NCI-H524 (cell line): ENCODE measurements at places on chromosomes 3 and 15.

- DNase-seq: no peak
These were observed 90.6 kb upstream of the TNFSF10 start for GRCh38 chr3:172613845-172614244.

DNA sequence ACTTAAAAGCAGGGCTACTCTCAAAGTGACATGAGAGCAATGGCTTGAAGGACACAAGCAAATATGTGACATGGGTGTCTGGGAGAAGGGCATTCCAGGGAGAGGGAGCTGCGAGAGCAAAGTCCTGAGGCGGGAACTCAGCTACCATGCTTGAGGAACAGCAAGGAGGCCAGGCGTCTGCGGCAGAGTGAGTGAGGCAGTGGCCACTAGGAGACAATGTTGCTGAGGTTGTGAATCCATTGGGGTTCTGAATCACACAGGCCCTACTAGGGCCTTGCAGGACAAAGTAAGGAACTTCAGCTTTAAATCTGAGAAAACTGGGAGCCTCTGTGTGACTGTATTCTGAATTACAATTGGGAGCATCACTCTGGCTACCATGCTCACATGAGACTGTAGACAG, 94.1 kb upstream of the PRICKLE2 start:
- no peak for DNase-seq

DNA sequence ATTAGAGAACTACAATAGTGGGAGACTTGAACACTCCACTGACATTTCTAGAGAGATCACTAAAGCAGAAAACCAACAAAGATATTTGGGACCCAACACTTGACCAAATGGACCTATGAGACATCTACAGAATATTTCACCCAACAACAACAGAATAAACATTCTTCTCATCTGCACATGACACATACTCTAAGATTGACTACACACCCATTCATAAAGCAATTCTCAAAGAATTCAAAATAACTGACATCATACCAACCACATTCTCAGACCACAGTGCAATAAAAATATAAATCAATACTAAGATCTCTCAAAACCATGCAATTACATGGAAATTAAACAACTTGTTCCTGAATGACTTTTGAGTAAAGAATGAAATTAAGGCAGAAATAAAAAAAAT, 473.7 kb downstream of the LPP start:
- DNase-seq: no peak

GRCh38 chr3:124431331-124431994, 298.8 kb upstream of the UMPS start:
- no peak for DNase-seq

- no peak for DNase-seq
These were observed 62.7 kb upstream of the TFRC start for GRCh38 chr3:196144383-196145105.

GRCh38 chr3:110026421-110026820, 689.1 kb upstream of the DPPA4 start:
- DNase-seq: no peak

DNA sequence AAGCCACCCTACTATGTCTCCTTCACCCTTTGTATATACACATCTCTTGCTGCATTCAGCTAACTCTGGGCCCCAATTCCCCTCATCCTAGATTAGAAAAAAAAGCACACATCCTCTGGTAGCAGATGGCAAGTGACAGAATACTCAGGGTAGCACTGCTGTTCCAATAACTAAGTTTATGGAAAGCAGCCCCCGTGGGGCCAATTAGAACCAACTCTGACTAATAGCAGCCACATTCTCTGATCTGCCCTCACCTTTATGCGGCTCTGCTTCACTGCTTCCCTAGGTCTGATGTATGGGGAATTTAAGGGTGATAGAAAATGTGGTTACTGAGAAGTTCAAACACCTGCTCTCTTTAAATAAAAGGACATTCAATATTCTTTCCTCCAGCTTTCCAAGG, 74.9 kb upstream of the SETMAR start:
- DNase-seq: peak; percentile 57

DNA sequence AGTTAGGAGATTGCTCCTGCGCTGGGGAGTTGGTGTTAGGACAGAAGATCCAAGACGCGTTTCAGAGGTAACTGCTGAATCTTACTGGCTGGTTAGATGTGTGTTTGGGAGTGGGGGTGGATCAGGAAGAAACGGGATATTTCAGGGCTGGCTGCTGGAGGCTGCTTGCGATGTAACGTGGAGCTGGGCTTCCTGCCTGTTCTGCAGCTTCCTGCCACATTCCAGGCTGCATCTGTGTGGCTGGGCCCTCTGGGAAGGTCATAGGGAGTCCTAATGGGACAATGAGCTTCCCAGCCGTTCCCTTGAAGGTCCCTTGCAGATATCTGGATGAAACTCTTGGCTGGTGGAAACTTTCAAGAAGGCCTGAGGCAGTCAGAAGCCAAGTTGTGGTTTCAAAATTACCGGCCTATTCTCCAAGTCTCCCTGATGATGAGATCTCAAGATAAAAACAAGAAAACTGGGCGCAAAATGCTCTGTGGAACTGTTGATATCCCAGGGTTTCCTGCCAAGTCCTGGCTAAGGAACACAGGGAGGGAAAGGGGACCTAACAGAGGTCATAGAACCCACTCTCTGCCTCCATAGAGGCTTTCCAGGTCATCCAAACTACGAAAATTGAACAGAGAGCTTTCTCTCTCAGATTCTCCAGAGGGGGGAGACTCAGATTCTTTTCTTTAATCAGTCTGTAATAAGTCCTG, 67.0 kb downstream of the NOX5 start:
- no peak for DNase-seq

DNA sequence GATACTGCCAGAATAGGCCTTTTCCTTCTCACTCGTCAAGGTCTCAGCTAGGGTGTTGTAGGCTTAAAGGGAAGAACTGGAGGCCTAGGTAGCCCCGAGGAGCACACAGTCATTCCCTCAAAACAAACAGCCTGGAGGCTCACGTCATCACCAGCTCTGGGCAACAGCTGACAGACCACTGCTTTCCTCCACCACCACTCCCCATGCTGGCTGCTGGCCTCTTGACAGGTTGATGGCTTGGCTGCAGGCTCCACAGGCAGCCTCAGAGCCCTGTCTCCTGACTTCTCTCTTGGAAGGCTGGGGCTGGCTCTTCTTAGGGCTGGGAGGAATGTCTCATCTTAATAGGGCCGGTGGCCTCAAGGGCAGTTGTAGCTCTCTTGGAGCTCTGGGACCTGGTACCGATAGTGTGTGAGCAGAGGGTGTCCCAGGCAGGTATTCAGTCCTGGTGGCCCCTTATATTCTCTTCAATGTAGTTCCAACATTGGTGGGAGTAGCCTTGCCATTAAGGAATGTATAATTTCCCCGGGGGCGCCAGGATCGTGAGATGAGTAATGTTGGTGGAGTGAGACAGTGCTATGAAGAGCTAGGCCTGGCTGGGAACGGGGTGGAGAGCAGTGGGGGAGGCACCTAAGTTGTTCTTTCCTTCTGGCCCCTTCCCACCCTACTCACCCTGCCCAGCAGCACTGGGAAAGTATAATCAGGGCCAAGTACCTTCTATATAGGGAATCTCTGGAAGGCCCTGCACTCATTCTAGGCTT, 6.1 kb upstream of the AP2M1 start:
- no peak for DNase-seq

DNA sequence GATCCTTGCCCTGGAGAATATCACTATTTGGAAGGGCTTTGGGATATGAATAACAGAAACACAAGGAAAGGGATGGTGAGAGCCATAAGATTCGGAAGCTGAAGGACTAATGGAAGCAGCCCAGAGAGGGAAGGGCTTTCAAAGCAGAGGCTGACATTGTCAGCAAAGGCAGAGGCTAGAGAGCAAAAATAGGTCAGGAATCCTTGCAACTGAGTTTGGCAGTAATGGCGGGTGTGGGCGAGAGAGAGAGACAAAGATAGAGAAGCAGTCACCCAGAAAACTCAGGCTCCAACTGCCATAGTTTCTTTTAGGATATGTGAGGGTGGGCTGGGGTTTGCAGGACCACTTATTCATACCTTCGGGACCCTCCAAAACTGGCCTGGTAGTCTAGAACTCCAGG, 248.6 kb downstream of the OPA1 start:
- no peak for DNase-seq

- no peak for DNase-seq
These were observed 88.0 kb downstream of the PIK3R4 start for GRCh38 chr3:130658678-130659077.

- DNase-seq: no peak
These were observed 21.9 kb upstream of the CP start for GRCh38 chr3:149243540-149243939.

DNA sequence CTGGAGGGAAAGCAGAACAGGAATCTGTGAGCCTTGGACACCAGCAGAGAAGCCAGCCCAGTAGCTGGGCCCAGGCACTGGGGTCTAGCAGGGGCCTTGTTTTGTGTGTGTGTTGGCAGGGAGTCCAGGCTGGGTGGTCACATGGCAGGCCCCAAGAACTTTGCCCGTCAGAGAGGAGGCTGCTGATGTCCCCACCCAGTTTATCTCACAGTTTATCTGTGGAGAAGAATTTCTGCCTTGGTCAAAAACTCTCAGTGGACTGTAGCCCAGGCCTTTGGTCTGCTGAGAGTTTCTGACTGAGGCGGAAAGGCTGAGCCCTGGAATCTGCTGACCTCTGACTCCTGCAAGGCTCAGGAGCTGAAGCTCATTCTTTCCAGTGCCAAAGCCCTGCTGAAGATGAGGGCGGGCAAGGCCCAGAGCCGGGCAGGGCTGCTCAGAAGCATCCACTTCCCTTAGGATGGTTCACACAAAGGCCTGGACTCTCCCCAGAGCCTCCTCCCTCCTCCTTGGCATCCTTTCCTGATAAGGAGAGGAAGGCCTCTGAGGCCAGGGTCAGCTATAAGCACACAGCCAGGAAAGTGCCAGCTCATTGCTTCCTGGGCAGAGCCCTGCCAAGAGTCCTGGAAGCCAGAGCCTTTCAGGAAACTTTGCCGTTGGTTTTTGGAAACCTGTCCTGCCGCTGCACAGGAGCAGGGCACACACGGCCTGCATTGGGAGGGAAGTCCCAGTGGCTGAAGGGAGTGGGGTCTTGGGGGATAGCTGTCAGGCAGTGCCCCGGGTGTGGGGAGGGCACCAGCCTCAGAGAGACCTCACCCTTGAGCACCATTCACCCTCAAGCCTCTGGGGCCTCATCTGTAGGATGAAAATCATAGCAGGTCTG, 37.2 kb upstream of the SLCO2A1 start:
- no peak for DNase-seq
